ENCODE measurements at places on chromosomes 3 and 15.

- DNase-seq: no peak
Measured at GRCh38 chr3:23493889-23494288, 290.8 kb downstream of the UBE2E2 start.

DNA sequence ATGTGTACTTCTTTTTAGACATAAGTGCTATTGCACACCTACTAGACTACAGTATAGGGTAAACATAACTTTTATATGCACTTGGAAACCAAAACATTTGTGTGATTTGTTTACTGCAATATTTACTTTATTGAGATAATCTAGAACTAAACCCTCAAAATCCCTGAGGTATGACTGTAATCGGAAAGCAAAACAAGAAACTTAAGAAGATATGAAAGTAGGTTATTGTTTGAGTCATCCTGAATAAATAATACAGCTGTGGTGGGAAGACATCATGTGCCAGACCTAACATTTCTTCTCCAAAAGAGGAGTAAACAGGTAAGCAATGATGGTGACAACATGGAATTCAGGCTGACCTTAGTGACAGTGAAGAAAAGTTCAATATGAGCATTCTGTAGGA, 765.5 kb downstream of the OTOL1 start:
- DNase-seq: no peak

GRCh38 chr3:61092870-61093269, 158.4 kb downstream of the FHIT start:
- no peak for DNase-seq

GRCh38 chr15:43370310-43370974, 401 bp downstream of the ZSCAN29 start:
- no peak for DNase-seq

DNA sequence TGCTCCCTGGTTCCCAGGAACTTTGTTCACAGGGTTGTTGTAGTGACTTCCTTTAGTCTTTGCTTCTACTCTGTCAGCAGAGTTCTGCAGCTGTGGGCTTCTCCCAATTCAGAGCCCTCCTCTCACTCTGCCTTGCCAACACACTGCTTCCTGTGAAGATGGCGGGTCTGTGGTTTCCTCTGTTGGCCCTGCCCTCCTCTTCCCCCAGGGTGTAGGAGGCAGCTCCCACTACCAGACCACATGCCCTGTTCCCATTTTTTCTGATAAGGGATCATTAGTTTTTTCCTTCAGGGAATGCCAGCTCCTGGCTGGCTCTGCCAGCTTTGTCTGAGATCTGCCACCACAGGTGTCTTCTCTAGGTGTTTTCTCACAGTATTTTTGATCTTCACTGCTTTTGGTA, 12.7 kb downstream of the SPSB4 start:
- DNase-seq: no peak

DNA sequence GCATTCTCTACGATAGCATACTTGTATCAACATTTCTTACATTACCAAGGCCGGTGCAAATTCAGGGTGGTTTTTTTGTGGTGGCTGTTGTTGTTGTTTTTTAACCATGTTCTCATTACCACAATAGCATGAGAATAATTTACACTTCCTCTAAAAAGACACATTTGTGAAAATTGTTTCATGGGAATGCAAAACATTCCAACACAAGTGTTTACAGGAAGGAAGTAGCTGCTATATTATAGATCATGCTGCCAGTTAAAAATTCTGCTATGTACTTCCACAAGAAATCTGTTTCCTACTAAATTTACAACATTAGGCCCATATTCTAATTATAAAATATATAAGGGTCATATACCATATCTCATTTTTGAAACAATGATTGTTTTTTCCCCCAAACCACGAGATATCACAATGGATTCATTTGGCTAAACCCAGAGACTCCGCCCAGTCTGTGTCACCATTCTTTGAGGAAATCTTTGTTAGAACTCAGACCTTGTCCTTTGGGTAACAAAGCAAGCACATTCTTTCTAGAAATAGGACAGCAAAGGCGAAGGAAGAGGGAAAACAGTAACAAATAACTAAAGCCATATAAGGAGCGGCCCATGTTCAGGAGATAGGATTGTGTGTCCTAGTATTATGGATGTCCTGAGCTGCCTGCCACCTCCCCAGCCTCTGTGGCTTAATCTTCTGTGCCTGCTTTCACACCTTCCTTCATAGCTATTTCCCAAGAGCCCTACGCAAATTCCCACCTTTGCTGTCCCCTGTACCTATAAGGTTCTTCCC, 60.1 kb downstream of the UACA start:
- no peak for DNase-seq

GRCh38 chr3:51538115-51538458, 432 bp upstream of the RAD54L2 start:
- no peak for DNase-seq

GRCh38 chr3:160554980-160555379, 10.4 kb downstream of the KPNA4 start:
- DNase-seq: no peak

GRCh38 chr3:103662591-103662990, 1227.8 kb downstream of the ZPLD1 start:
- no peak for DNase-seq

GRCh38 chr3:51940648-51941462, 849 bp downstream of the RRP9 start:
- no peak for DNase-seq

DNA sequence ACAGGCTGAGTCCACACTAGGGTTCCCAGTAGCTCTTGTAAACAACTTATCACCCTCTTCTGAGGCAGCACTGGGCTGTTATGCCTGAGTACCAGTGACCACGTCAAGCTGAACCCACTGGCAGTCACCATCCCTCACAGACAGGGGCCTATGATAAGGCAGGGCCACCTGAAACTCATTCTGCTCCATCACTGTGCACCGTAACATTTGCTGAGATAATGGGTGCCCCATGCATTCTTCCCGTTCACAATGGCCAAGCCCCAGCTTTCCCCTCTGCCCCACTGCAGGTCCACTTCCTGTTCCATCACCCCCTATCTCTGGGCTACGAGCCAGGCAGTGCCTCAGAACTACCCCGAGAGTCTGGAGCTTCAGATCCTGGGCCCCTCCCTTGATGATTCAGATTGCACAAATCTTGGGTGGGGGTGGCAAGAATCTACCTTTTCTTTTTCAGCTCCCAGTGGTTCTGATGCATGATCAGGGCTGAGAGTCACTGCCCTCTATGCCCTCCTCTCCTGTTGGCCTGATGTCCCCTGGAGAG, 158.0 kb downstream of the RAB11A start:
- no peak for DNase-seq

- no peak for DNase-seq
Measured at GRCh38 chr15:93866476-93866875, 364.9 kb upstream of the MCTP2 start.

- DNase-seq: no peak
Measured at GRCh38 chr3:172601066-172601832, 78.0 kb upstream of the TNFSF10 start.

DNA sequence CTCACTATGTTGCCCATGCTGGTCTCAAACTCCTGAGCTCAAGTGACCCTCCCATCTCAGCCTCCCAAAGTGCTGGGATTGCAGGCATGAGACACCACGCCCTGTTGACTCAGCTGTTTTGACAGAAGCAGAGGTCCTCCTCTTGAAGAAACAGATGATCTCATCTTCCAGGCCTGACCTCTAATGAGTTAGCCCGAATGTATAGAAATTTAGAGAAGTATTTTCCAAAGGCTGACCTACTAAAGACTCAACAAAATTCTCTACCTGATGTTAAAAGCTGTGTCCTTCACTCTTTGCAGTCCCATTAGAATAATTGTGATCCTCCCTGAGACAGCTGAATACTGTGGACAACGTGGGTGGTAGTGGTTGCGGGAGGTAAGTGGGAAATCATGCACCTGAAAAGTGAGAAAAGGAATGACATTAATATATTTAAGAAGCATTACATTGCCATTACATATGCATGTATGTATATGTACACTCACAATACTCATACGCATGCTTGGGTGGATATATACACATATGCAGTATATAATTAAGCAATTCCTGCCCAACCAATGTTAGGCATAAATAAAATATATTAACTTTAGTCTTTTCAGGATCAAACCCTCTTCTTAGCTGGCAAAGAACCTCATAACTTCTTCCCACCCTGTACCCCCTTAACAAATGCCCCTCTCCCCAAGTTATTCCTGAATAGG, 204.6 kb upstream of the NR2F2 start:
- DNase-seq: no peak

DNA sequence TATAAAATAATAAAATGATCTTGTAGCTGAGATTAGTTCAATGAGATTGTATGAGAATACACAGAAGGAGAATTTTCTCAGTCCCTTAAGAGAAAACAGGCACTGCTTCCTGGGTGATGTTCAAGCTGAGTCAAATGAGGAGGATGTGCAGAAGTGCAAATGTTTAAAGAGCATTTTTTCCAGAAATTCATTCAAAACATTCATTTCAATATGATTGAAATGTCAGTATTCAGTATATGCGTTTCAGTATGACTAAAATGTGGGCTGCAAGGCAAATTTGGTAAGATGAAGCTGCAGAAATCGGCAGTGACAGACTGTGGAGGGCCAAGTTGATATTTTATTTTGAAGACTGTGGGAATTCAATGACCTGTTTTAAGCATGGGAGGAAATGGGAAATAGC, 19.3 kb upstream of the PYDC2 start:
- DNase-seq: no peak

DNA sequence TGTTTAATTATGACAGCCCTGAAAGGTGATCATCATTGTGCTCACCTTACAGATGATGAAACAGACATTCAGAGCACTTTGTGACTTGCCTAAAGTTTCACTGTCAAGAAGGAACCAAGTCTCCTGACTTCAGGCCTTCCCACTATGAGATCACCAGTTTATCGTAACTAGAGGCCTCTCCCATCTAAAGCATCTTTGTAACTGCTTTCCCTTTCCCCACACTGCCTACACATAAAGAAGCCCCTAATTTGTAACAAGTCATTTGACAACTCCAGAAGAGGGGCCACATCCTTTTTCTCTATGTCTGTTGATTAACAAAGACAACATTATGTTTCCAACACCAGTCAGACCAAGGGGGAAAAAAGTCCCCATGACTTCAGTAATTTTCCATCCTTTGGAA, 1.1 kb downstream of the KLHL6 start:
- no peak for DNase-seq

DNA sequence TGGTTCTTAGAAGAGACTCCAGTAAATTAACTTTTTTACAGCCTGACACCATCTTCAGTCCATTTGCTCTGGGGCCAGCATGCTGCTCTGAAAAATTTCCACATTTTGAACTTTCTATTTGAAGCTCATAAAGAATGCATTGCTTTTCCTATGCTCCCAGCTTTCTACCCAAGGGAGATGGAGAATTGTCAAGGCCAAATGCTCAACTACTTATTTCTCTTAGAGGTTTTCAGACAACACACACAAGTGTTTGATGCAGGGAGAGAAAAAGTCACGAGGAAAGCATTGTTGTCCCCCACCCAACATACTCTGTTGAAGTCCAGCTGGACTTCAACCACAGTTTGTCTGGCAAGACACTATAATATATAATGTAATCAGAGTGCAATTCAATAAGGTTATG, 100.3 kb upstream of the CADPS start:
- no peak for DNase-seq

GRCh38 chr15:98067339-98067738, 106.8 kb downstream of the ARRDC4 start:
- DNase-seq: no peak

GRCh38 chr3:54127499-54128056, 5.2 kb downstream of the CACNA2D3 start:
- no peak for DNase-seq

DNA sequence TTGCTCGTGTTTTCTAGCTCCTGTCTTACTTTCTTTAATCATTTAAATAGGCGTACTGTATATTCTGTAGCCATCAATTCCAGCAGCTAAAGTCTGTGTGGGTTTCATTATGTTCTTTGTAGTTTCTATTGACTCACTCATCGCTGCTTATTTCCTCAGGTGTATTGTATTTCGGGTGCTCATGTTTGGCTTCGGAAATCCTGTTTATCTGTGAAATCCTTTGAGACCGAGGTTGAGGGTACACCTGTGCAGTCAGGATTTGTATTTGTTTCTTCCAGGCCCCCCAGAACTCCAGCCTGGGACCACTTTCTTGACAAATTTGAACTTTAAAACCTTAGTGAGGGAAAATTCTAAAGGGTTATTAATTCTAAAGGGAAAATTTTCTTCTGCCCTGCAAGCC, 2.0 kb upstream of the PAK2 start:
- DNase-seq: no peak

Measured in thoracic aorta (tissue), 2 donors.